ENCODE measurements at places on chromosomes 2 and 18.

DNA sequence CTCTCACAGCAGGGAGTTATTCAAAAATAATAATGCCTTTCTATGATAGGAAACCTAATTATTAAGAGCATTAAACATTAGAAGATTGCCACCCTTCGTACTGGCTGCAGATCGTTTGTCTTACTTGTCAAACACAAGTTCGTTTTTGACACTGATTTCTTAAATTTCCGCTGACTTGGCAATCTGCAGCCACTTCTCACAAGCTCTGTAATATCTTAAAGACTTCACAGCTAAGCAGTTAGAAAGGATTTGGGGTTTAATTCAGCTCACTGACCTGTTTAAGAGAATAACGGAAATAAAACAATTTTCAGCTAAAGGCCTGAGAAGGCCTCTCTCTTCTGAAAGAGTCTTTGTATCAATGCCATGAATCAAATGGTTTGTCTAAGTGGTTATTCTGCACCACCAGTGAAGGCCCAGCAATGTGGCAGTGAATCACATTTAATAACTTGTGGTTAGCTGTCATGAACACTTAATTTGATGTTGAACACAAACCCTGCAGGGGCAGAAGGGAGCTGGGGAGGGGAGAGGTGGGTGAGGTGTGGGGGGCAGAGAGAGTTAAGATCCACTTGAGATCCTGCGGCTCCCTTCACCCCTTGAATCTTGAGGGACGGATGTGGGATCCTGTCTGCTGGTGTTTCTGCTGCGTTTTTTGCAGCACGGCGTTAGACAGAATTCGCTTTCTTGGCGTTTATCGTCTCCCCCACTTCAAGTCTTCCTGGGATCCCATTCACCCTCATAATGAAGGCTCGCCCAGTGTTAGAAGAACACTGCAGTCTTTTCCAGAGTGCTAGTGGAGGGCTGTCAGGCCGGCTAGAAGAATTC is 145.4 kb upstream of the SATB2 start:
- no peak overlapping the region for H3K4me3 ChIP-seq
- no peak overlapping the region for H3K27ac ChIP-seq
- no peaks in the 10 kb centered on the region for H3K4me1 ChIP-seq

DNA sequence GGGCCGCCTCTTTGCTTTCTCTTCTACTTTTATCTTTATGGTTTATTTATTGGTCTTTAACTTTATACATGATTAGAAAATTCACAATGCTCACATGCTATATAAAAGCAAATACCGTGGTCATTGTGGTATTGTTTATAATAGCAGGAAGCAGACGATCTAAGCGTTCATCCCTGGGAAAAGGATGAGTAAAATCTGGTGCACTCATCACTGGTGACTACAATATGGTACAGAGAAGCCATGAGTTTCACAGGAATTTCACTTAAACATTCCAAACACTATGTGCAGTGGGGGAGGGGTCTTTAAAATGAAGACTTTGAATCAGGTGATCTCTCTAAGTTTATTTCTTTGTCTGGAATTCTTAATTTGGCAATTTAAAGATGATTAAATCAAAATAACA is 97.9 kb downstream of the SCN3A start:
- no peaks in the 10 kb centered on the region for H3K4me1 ChIP-seq
- H3K27me3 ChIP-seq, result no peaks in the 10 kb centered on the region
- no peak for DNase-seq

- H3K36me3 ChIP-seq, result no peaks in the 10 kb centered on the region
- H3K4me3 ChIP-seq, result no peak overlapping the region
- DNase-seq, result no peak
- H3K27me3 ChIP-seq, result no peaks in the 10 kb centered on the region
- H3K4me1 ChIP-seq, result peaks cover 40% of the 10 kb centered on the region
Measured at GRCh38 chr2:181152701-181153100, 172.3 kb downstream of the UBE2E3 start.

GRCh38 chr2:210072493-210072892 is 70.1 kb downstream of the RPE start:
- no peak overlapping the region for H3K27ac ChIP-seq
- no peak overlapping the region for H3K4me3 ChIP-seq
- no peaks in the 10 kb centered on the region for H3K4me1 ChIP-seq
- no peaks in the 10 kb centered on the region for H3K36me3 ChIP-seq
- H3K27me3 ChIP-seq, result no peaks in the 10 kb centered on the region

DNA sequence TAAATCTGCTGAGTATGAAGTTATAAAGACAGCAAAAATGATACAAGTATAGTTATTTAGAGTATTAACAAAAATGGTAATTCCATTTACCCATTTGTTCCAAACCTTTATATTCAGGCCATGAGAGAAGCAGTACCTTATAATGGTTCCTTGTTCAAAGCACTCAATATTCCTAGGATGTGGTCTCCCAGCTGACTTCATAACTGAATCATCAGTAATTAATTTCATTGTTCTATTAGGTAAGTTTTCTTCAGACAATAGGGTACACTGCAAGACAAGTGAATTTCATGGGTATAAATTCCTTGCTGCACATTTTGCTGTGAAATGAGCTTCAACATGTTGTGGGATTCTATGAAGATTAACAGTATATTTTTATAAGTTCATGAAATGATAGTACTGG is 550.8 kb upstream of the ZEB2 start:
- no peaks in the 10 kb centered on the region for H3K36me3 ChIP-seq
- H3K4me3 ChIP-seq, result no peak overlapping the region
- H3K27me3 ChIP-seq, result peaks cover 19% of the 10 kb centered on the region
- no peaks in the 10 kb centered on the region for H3K4me1 ChIP-seq

GRCh38 chr2:82023710-82024109 is 1719.2 kb upstream of the LRRTM1 start:
- H3K4me3 ChIP-seq, result no peak overlapping the region
- no peak overlapping the region for H3K27ac ChIP-seq
- DNase-seq, result no peak
- no peaks in the 10 kb centered on the region for H3K36me3 ChIP-seq
- H3K27me3 ChIP-seq, result no peaks in the 10 kb centered on the region

DNA sequence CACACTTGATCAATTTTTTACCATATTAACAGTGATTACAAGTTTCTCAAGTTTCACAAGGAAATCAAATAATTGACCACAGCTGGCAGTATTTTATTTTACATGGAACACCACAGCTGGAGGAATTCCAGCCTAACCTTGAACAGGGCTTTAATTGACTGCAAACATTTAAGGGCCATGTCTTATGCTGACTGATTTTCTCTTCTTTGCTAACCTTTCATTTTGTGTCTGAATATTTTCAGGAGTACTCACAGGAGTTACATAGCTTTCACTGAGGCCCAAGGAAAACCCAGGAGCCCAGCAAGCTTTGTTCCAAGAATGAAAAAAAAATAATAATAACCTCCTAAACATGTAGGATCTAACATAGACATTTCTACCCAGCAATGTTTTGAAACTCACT is 49.6 kb downstream of the FRZB start:
- H3K27me3 ChIP-seq, result peaks cover 46% of the 10 kb centered on the region
- H3K36me3 ChIP-seq, result no peaks in the 10 kb centered on the region
- DNase-seq, result no peak
- H3K27ac ChIP-seq, result no peak overlapping the region
- no peaks in the 10 kb centered on the region for H3K4me1 ChIP-seq
- H3K4me3 ChIP-seq, result no peak overlapping the region

DNA sequence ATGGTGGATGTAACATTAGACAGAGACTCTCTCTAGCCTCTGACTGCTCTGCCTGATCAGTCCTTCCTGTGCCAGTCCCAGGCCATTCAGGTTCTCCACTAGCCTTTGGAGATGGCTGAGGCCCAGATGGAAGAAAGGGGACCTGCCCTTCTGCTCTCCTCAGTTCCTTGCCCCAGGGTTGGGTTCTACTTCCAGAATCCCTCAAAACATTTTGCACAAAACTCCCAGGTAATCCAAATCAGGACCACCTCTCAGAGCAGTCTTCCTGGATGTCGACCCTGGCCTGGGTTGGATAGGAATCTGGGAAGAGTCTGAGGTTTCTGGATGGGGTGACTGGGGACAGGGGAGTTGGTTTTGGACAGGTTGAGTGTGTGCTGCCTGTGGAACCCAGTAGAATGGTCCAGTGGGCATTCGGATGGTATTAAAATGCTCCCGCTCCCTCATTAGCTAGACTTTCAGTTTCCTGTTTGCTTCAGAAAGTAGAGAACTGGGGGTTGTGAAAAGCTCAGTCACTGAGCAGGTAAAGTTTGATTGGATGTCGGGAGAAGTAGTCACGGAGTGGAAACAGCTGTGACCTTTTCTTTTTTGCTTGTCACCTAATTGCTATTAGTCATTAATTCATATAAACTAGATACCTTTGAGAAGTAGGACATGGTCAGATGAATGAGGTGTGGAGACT is 37.9 kb downstream of the DPYSL5 start:
- H3K27me3 ChIP-seq, result peaks cover 53% of the 10 kb centered on the region
- no peak overlapping the region for H3K4me3 ChIP-seq

GRCh38 chr2:119741868-119742267 is 17.9 kb upstream of the PTPN4 start:
- no peak overlapping the region for H3K4me3 ChIP-seq
- DNase-seq, result no peak
- no peak overlapping the region for H3K27ac ChIP-seq
- peaks cover 3% of the 10 kb centered on the region for H3K36me3 ChIP-seq

GRCh38 chr2:219830353-219830738 is 202.9 kb downstream of the SLC4A3 start:
- DNase-seq, result no peak
- no peaks in the 10 kb centered on the region for H3K4me1 ChIP-seq
- H3K36me3 ChIP-seq, result no peaks in the 10 kb centered on the region
- no peak overlapping the region for H3K27ac ChIP-seq
- H3K4me3 ChIP-seq, result no peak overlapping the region

DNA sequence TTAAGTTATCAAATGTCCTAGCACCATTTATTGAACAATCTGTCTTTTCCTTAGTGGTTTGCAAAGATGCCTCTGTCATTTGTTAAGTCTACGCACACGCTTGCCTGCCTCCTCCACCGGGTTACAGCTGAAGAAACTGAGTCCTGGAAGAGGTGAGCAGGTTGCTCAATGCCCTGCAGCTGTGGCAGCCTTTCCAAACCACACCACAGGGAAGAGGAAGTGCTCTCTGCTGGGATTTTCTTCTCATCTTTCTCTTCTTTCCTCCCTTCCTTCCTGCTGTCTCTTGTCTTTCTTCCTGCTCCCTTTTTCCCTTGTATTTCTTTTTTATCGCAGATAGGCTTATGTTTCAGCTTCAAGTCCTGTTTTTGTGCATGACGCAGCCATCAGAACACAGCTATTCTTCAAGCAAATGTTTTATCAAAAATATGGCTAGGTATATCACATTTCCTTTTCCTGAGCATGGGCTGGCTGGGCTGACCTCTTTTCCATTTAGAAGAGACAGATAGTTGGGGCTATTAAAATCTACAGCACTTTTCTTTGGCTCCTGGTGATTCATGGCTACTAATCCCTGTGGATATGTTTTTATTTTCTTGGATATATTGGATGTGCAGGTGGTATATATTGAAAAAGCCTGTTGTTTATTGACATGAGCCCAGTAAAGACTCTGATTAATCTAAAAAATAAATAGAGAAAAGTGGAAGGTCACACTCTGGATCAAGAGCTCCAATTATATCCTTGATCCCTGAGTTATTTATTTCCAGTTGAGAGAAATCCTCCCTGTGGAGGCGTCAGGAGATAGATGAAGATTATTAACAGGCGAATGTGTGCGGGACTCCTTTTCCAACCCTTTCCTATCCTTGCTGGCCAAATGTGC is 214.6 kb downstream of the TSN start:
- H3K27me3 ChIP-seq, result peaks cover 39% of the 10 kb centered on the region
- DNase-seq, result no peak
- H3K4me3 ChIP-seq, result no peak overlapping the region
- no peak overlapping the region for H3K27ac ChIP-seq

GRCh38 chr2:98454500-98455235 is 10.0 kb downstream of the INPP4A start:
- no peak for DNase-seq
- H3K4me3 ChIP-seq, result peak overlapping the region; percentile 65
- no peaks in the 10 kb centered on the region for H3K27me3 ChIP-seq
- H3K4me1 ChIP-seq, result peaks cover 93% of the 10 kb centered on the region
